Esophagus mucosa (tissue), 1 donor: ENCODE measurements at places on chromosomes 13 and 19. TPM values are rescaled to one million over a fixed set of nuclear protein-coding genes. Genes with fewer than 3 reads are reported as not detected.

Gene SHD
- total RNA-seq, result not detected

Gene SHISA7
- total RNA-seq, result not detected

Gene PRODH2
- not detected for total RNA-seq

Gene TRPC4
- not detected for total RNA-seq

Gene F2RL3
- total RNA-seq, result 0.24 TPM

Gene POU2F2
- total RNA-seq, result 1.00 TPM

Gene VAV1
- total RNA-seq, result 1.3 TPM

Gene BRME1
- total RNA-seq, result 5.7 TPM

Gene MATK
- total RNA-seq, result 0.24 TPM

Gene CEACAM1
- 97.8 TPM for total RNA-seq

Gene CBARP
- 2.0 TPM for total RNA-seq

Gene GGACT
- 3.6 TPM for total RNA-seq

Gene AMER2
- total RNA-seq, result not detected

Gene ZNF571
- total RNA-seq, result 2.2 TPM

Gene PNMA8A
- 0.12 TPM for total RNA-seq
